ENCODE measurements at places on chromosomes 7 and 10. TPM values are rescaled to one million over a fixed set of nuclear protein-coding genes. Genes with fewer than 3 reads are reported as not detected.

EBF3 gene
- total RNA-seq, result 13.2 TPM

EPO gene
- total RNA-seq, result not detected

DNA sequence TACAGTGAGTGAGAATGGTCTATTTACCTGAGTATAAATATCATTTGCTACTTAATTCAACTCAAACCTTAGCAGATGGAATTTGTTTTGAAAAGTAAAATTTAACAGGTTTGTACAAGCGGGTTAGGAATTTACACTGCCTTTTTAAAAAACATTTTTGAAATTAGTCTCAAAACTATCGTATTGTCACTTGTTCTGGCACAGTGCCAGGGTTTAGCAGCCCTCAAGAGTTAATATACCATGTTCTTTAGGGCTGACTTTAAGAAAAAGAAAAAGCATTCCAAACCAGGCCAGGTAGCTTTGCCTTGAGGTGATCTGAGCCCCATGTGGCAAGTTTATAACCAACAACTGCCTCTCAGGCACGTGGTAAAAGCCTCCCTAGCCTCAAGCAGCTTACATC lies 17.8 kb downstream of the CCNJ start:
- H3K36me3 ChIP-seq, result peaks cover 10% of the 10 kb centered on the region
- H3K27me3 ChIP-seq, result no peaks in the 10 kb centered on the region
- H3K4me1 ChIP-seq, result no peaks in the 10 kb centered on the region
- no peak for DNase-seq
- H3K4me3 ChIP-seq, result no peak overlapping the region

DNA sequence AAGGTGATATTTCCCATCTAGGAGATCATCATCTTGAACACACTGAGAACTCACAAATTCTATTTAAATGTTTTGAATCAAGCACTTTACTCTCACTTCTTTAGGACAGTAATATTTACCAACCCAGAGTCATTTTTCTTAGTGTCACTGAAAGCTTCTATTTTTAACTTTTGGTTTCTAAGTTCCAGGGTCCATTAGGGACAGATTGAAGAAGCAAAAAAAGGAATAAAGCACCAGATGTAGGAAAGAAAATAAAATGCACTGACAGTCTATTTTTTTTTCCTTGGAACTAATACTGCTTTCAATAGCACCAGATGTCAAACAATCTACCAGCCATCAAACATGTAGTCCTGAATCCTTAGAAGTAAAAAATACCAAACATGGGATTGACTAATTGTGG lies 526.7 kb upstream of the LRRN3 start:
- no peak for DNase-seq
- H3K36me3 ChIP-seq, result no peaks in the 10 kb centered on the region
- H3K4me3 ChIP-seq, result no peak overlapping the region
- peaks cover 3% of the 10 kb centered on the region for H3K4me1 ChIP-seq
- H3K27ac ChIP-seq, result no peak overlapping the region

GRCh38 chr10:69662173-69662877 lies 32.3 kb downstream of the FAM241B start:
- peaks cover 9% of the 10 kb centered on the region for H3K27me3 ChIP-seq
- no peak overlapping the region for H3K4me3 ChIP-seq
- DNase-seq, result no peak
- no peak overlapping the region for H3K27ac ChIP-seq
- no peaks in the 10 kb centered on the region for H3K4me1 ChIP-seq
- no peaks in the 10 kb centered on the region for H3K36me3 ChIP-seq

DNA sequence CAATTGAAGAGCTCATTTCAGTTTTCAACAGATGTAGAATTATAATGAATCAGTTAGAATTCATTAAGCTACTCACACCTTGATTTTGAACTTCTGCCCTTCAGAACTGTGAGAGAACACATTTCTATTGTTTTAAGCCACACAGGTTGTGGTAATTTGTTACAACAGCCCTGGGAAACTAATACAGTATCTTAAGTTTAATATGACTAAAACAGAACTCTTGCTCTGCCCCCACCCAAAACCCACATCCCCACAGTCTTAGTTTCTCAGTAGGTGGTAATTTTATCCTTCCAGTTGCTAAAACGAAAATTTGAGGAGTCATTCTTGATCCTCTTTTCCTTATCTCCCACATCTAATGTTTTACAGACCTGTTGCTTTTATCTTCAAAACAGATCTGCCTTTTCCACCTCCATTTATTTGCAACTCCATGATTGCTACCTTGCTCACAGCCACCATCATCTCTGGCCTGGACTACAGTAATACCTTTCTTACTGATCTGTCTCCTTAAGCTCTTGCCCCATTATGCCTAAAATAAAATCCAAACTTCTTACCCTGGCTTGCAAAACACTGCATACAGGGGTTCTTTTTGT lies 72.8 kb upstream of the NXPH1 start:
- no peaks in the 10 kb centered on the region for H3K27me3 ChIP-seq
- no peaks in the 10 kb centered on the region for H3K36me3 ChIP-seq
- H3K4me3 ChIP-seq, result no peak overlapping the region
- DNase-seq, result no peak

DNA sequence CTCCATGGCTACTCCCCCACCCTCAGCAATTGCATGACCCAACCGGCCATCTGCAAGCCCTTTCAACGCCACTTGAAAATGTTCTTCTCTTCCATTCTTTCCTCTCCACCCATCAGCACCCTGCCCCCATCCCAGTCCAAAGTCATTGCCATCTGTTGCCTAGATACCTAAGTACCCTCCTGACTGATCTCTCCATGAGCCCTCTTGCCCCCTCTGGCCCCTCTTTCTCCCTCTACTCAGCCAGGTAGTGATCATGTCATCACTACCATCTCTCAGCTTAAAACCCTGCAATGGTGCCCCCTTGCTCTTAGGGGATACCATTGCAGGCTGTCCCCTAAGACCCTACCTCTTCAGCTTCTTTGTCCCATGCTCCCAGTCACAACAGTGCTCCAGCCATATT lies 30.5 kb upstream of the BTRC start:
- no peaks in the 10 kb centered on the region for H3K36me3 ChIP-seq
- peaks cover 16% of the 10 kb centered on the region for H3K4me1 ChIP-seq
- DNase-seq, result no peak
- H3K4me3 ChIP-seq, result no peak overlapping the region
- no peak overlapping the region for H3K27ac ChIP-seq

- H3K27ac ChIP-seq, result no peak overlapping the region
- no peak overlapping the region for H3K4me3 ChIP-seq
- peaks cover 8% of the 10 kb centered on the region for H3K27me3 ChIP-seq
Observed at GRCh38 chr7:142873281-142873784, 12.2 kb downstream of the TRPV6 start.

DNA sequence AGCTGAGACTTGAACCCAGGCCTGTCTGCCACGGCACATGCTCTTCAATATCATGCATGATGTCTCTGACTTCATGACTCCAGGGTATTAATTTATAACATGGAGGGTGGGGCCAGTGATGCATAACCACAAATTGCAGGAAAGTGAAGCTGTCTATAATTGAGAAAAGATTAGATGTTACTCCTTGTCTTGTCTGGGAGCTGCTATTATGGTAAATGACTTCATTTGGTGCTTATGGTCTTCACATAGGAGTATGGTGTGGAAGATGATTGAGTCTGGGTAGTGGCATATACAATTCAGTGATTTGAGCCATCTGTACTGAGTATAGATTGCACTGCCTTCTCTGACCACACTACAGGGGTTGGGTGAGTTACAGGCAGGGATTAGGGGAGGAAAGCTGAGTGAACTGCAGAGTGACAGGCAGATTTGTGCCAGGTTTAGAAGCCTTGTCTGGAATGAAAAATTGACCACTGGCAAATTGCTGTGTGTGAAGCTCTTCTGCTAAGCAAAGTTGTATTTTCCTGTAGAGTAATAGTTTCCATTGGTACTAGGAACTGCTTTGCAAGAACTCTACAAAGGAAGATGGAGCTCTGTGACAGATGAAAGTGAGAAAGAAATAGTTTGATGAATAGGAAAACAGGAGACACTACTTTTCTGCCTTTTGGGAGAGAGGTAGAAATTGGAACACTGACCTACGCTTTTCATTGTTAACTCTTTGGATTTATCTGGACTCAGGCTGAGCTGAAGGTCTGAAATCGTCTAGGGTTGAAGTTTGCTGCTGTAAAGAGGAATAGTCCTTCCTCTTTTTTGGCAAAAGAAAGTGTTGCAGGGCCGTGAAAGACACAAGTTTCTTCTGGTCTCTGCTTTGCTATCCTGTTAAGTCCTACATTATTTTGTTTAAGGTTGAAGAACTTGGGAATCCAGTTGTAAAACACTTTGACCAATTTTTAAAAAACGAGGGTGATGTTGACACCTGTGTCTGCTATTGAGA lies 2.7 kb downstream of the SND1 start:
- H3K4me1 ChIP-seq, result peaks cover 9% of the 10 kb centered on the region
- no peaks in the 10 kb centered on the region for H3K27me3 ChIP-seq
- peaks cover 10% of the 10 kb centered on the region for H3K36me3 ChIP-seq
- H3K27ac ChIP-seq, result no peak overlapping the region
- no peak overlapping the region for H3K4me3 ChIP-seq
